ENCODE measurements at places on chromosomes 7 and 10.

GRCh38 chr7:7100432-7100849 lies 81.9 kb upstream of the C1GALT1 start:
- DNase-seq: no peak

GRCh38 chr7:116800594-116800993 lies 61.8 kb upstream of the CAPZA2 start:
- DNase-seq: no peak

- DNase-seq: no peak
Measured at GRCh38 chr7:18647582-18647981, 152.0 kb downstream of the HDAC9 start.

DNA sequence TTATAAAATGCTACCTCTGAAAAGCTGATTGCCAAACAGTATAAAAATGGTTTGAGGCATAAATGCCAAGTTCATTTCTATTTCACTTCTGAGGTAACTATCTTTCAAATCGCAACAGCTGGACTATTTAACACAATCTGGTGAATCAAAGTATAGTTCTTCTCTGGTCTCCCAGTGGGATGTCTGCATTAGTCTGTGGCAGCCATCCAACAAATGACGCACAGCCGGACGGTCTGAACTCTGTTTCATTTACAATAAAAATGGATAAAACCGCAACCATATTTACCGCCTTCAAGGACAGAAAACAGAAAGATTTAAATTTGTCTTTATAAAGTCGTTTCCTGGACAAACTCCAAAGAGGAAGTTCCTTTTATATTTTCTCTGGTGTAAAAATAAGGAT lies 41.9 kb downstream of the ENO4 start:
- DNase-seq: no peak

DNA sequence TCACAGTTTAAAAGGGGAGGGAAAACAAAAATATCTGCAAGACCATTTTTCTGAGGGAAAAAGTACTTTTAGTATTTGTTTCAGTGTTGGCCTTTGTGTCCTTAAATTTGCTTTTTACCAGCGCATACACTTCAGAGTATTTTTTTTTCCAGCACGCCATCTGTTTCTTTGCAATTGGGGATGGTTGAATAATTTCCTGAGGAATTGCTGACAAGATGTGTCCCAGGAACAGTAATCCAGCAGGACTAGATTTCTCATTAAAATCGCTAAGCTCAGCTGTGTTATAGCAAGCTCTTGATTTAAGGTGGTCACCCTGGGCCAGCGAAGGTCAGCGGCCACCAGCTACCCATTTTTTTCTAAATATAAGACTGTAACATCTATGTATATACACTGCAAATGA lies 156.9 kb upstream of the RHOBTB1 start:
- no peak for DNase-seq

GRCh38 chr10:88077977-88078376 lies 214.6 kb downstream of the PTEN start:
- no peak for DNase-seq

DNA sequence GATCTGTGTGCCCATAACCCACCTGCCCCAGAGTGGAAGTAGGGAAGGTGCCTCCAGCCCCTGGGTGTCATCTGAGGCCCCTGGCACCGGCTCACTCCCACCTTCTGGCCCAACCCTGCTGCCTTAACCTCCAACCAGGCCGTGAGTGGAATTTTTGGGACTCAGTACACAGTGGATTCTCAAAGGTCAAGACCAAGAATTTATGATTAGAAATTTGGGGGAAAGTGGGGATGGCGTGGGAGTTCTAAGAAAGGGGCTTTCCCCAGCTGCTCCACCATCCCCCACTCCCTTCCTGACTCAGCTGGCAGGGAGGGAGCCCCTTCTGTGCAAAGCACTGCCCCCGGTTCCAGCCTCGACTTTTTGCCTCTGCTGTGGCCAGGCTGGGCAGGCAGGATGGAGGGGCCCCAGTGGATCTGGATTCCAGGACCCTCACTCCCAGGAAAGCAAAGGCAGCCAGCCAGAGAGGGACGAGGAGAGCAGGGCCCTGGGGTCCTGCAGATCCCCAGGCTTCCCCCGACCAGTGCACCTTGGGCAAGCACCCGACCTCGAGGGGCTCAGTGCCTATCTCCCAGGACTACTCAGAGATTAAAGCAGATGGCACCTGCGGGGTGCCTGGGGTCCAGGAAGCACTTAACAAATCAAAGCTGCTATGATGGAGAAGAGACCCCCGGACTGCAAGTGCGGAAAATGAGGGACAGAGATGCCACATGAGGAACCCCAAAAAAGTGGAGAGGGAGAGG lies 12.8 kb downstream of the SPOCK2 start:
- DNase-seq: no peak

DNA sequence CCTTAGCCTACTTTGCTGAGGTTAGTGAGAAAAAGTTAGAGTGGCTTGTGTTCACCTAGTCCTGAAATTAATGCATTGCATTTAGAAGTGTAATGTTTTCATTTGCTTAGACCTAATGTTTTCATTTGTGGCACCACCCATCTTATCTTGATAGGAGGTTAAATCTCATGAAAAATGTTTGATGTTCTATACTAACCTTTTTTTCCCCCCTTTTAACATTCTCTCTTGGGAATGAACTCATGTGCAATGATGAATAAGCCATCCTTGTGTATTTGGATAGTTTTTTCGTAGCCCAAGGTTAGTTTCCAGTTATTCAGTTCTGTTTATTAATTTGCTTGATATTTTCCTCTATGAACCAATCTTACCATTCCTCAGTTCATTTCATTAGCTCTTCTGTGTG lies 2.8 kb downstream of the FHIP2A start:
- no peak for DNase-seq

DNA sequence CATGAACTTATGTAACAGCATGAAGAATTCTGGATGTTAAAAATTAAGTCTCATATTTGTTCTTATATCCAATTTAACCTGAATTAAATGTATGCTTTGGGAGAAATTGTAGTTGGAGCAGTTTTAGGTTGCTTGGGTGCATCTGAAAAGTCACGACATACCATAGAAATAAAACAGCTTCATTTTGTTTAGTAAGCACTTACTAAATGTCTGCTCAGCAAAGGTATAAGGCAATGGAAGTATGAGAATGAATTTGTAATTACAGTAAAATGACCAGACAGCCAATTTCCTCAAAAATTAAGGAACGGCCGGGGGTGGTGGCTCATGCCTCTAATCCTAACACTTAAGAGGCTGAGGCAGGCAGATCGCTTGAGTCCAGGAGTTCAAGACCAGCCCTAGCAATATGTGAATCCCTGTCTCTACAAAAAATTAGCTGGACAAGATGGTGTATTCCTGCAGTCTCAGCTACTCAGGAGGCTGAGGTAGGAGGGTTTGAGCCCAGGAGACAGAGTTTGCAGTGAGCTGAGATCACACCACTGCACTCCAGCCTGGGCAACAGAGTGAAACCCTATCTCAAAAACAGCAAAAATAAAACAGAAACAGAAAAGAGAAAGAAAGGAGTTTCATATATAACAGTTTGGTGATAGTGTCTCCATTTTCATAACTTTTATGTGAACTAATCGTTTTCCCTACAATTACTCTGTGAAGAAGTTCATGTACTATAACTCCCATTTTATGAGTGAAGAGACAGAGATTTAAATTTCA lies 47.2 kb upstream of the KLF6 start:
- DNase-seq: no peak

GRCh38 chr10:130048081-130048480 lies 62.5 kb downstream of the C10orf143 start:
- no peak for DNase-seq

DNA sequence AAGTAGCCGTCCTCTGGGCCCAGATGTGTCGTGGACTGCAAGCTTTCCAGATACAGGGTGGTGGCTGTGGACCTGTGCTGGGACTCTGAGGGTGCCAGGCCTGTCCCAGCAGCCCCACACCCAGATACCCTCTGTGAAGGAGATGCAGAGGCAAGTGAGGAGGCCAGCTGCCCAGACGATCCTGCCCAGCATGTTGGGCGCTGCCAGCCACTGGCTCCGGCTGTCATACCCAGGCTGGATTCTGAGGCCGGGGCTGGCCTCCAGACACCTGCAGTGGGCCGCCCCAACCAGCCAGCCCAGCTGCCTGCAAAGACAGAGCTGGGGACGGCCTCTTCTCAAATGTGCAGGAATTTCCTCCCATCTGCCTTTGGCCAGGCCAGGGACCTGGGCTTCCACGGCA lies 39.1 kb upstream of the EBF3 start:
- no peak for DNase-seq

- DNase-seq: no peak
Measured at GRCh38 chr7:91949221-91950009, 8.8 kb downstream of the AKAP9 start.

- no peak for DNase-seq
Measured at GRCh38 chr7:134031835-134032617, 95.1 kb upstream of the LRGUK start.

GRCh38 chr10:97713826-97714400 lies 383 bp downstream of the MARVELD1 start:
- DNase-seq: no peak

DNA sequence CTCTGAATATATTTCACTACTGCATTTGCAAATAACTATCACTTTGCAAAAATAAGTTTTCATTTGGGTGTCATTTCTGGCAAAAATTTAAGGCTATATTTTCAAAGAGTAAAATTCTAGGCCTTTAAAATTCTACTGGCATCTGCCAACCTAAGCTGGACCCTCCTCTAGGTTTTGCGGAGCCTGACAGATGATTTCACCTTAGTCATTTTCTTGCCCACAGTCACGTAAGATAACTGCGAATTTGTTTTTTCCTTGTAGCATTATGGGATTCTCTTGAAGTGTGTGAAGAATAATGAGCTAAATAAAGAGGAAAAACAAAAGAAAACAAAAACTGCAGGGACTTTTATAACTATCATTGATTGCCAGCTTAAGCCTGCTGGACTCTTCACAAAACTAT lies 7.8 kb downstream of the MEOX2 start:
- no peak for DNase-seq

DNA sequence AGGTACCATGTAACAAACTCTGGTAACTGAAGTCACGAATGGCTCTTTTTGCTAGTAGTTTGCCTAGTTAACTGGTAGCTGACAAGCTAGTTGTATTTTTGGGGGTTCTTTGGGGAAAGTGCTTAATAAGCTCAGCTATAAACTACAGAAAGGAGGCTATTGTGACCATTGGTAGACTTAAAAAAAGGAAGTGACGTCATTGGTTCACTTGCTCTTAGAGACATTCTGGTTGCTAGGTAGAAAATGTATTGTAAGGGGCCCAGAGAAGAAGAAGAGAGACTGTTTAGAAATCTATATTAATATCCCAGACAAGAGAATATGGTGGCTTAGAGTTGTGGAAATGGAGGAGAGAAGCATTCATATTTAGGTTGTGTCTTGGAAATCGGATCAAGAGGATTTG lies 103.0 kb downstream of the NXPH1 start:
- no peak for DNase-seq

DNA sequence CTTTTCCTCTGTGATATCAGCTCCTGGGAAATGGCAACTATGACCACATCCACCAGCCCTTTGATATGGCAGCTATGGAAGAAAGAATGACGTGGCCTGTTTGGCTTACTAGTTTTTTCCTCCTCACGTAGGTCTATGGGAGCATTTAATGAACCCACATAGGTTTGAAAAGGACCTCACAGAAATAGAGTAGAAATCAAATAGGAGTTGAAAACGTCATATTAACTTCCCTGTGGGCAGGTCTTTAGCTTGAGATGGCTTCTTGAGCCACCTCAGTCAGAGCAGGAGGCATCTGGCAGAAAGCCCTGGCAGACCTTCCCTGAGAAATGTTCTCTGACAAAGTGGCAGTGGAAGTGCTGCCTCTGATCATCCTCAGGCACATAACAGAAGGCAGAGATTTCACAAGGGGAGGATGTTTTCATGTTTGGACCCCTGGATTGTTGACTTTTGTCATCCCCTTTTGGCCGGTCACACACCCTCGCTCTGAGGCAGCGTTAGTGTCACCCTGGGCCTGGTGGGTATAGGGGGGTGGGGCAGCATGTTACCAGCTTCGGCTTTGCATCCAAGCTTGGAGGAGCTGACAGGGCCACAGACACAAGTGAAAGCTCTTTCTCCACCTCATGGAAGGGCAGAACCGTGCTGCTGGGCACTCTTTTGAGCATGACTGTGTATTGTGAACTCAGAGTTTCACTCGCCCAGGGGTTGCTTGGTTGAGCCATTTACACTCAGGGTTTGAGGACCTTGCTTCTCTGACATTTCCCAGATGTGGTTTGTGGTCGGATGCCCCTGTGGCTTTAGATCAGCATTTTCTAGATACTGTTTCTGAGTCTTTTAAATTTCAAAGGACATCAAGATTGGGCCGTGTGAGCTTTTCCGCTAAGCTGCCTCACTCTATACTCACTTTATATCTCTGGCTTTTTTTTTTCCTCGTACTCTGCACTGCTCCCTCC lies 184.2 kb downstream of the STK31 start:
- DNase-seq: no peak

- no peak for DNase-seq
Measured at GRCh38 chr10:69904533-69904932, 102.8 kb downstream of the COL13A1 start.

DNA sequence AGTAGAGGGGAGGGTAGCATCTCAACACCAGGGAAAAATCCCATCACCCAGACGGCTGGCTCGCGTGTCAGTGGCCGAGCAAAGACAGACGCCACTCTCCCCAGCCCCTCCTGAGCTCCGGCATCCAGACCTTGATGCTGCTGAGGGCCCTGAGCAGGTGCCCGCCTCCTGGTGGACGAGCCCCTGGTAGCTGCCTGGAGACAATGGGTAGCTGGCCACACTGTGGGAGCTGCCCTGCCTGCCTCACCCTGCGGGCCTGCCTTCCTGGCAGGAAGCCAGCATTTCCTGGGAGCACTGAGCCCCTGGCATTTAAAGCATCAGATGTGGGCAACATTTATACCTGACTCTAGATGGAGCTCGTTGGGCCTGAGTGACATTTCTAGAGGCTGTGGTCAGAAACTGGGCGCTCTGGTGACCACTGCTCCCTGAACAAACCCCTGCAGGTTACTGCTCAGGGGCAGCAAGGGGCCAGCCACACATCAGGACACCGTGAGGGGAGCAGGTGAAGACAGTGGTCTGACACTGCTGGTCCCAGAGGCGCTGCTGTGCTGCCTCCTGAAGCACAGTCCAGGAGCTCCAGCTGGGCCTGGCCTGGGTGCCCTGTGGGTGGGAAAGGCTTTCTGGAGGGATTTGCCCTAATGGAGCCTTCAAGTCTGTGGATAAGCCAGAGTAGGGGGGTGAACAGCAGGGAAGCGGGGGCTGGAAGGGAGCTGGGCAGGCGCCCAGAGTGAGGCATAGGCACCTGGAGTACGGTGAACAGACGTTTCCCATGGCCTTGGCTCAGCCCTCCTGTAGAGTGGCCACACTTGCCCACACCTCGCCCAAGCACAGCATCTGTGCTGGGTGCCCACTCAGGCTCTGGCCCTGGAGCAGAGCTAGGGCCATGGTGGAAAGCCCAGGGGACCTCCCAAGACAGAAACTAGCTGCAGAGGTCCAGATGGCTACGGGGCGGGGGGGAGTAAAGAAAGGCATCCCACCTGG lies 138.7 kb downstream of the MAPK8 start:
- no peak for DNase-seq

GRCh38 chr7:14842523-14842922 lies 60.0 kb downstream of the DGKB start:
- DNase-seq: no peak

GRCh38 chr7:150462413-150462812 lies 12.0 kb downstream of the GIMAP8 start:
- no peak for DNase-seq
